CD4-positive, CD25-positive, alpha-beta regulatory T cell (primary cell): ENCODE measurements at places on chromosomes 6 and 20.

GRCh38 chr6:150008588-150008987 lies 16.7 kb downstream of the RAET1L start:
- no peak overlapping the region for H3K4me3 ChIP-seq
- no peaks in the 10 kb centered on the region for H3K36me3 ChIP-seq
- H3K4me1 ChIP-seq: peaks cover 16% of the 10 kb centered on the region
- H3K27me3 ChIP-seq: peaks cover 28% of the 10 kb centered on the region
- no peak overlapping the region for H3K27ac ChIP-seq
- DNase-seq: no peak

DNA sequence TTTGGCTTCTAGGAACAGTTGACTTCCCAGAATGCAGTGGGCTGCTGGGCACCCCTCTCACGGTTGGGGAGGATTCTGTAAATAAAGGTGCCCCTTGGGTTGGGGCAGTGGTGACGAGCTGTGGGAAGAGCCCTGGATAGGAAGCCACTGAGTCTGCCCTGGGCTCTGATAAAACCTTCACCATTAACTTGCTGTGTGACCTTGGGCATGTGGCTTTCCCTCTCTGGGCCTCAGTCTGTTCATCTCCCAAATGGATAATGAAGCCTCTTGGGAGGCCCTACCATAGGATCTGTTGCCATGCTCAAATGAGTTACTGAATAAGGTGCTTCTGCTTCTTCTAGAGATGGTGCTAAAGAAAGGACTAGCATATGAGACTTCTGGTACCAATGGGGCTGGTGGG lies 3.7 kb downstream of the CRIP3 start:
- peaks cover 9% of the 10 kb centered on the region for H3K4me1 ChIP-seq
- no peak overlapping the region for H3K27ac ChIP-seq
- no peak for DNase-seq
- H3K4me3 ChIP-seq: no peak overlapping the region
- H3K36me3 ChIP-seq: no peaks in the 10 kb centered on the region

DNA sequence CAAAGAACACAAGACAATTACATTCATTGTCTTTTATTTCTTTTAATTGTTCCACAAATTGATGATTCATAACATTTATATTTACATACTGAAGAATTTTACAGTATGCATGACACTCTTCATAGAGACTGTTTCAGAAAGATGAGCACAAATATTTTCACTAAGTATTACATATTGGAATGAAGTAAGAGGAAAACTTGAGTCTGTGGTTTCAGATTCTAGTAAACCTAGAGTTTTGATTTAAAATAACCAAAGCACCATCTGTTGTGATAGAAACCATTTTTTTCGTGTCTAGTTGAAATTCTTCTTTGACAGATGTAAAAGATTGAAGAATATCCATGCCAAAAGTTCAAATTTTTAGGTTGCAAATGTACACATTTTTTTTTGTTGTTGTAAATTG lies 32.1 kb upstream of the OPN5 start:
- H3K27me3 ChIP-seq: no peaks in the 10 kb centered on the region
- H3K4me1 ChIP-seq: no peaks in the 10 kb centered on the region
- H3K27ac ChIP-seq: no peak overlapping the region
- no peak for DNase-seq

DNA sequence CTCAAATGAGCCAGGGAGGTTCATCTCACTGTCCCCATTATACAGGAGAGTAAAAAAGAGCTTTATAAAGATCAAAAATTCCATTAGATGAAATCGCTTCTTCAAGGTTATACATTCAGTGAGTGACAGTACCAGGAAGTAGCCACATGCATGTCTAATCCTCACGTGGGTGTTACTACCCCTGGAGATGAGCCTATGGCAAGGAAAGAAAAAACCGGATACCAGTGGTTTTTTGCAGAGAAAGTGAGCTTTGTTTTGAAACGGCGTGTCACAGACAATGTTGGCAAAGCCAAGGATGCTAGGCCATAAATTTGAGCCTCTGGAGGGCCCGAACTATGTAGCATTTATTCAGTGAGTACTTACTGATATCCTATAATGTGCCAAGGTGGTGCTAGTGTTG lies 215.0 kb upstream of the RIN2 start:
- H3K27ac ChIP-seq: no peak overlapping the region
- H3K27me3 ChIP-seq: no peaks in the 10 kb centered on the region
- H3K36me3 ChIP-seq: no peaks in the 10 kb centered on the region
- H3K4me1 ChIP-seq: no peaks in the 10 kb centered on the region

DNA sequence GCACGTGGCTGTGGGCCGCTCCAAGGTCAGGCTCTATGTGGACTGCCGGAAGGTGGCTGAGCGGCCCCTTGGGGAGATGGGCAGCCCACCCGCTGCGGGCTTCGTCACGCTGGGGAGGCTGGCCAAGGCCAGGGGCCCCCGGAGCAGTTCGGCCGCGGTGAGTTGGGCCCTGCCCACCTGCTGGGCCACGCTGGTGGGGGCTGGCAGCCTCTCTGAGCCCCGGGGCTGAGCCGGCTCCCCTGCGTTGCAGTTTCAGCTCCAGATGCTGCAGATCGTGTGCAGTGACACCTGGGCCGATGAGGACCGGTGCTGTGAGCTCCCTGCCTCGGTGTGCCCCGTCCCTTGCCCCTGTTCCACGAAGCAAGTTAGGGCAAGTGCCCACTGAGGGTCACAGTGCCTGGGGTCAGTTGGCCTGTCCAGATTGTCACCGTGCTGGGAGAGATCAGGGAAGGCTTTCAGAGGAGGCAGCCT lies 27.1 kb downstream of the COL20A1 start:
- no peak for DNase-seq
- no peaks in the 10 kb centered on the region for H3K36me3 ChIP-seq
- H3K4me1 ChIP-seq: no peaks in the 10 kb centered on the region
- H3K4me3 ChIP-seq: no peak overlapping the region
- no peak overlapping the region for H3K27ac ChIP-seq
- no peaks in the 10 kb centered on the region for H3K27me3 ChIP-seq

GRCh38 chr6:146767632-146768031 lies 168.9 kb downstream of the ADGB start:
- H3K27me3 ChIP-seq: peaks cover 7% of the 10 kb centered on the region
- H3K4me3 ChIP-seq: no peak overlapping the region
- H3K4me1 ChIP-seq: peaks cover 6% of the 10 kb centered on the region
- no peak for DNase-seq
- H3K27ac ChIP-seq: no peak overlapping the region
- no peaks in the 10 kb centered on the region for H3K36me3 ChIP-seq

DNA sequence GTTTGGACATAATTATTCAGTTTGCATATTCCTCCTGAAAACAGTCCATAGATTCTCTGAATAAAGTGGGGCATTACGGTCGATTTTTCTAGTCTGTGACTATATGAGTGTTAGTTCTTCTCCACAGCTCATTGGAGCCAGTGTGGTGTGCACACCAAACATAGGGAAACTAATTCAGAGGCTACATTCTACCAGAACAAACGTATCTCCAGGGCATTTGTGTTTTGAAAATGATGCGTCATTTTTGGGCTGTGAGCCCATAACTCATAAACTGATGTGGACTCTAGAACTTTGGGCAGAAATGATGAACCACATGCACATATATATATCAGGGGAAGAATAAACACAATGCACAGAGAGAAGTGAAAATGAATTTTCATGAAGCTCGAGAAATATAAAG lies 41.8 kb downstream of the C6orf58 start:
- H3K4me1 ChIP-seq: no peaks in the 10 kb centered on the region
- no peaks in the 10 kb centered on the region for H3K27me3 ChIP-seq
- H3K4me3 ChIP-seq: no peak overlapping the region
- no peaks in the 10 kb centered on the region for H3K36me3 ChIP-seq
